ENCODE measurements at places on chromosomes 16 and 17.

- H3K27ac ChIP-seq = no peak overlapping the region
- no peaks in the 10 kb centered on the region for H3K36me3 ChIP-seq
- H3K4me3 ChIP-seq = no peak overlapping the region
- H3K27me3 ChIP-seq = peaks cover 3% of the 10 kb centered on the region
- peaks cover 10% of the 10 kb centered on the region for H3K4me1 ChIP-seq
Observed at GRCh38 chr16:14373406-14373805, 256.7 kb downstream of the PARN start.

DNA sequence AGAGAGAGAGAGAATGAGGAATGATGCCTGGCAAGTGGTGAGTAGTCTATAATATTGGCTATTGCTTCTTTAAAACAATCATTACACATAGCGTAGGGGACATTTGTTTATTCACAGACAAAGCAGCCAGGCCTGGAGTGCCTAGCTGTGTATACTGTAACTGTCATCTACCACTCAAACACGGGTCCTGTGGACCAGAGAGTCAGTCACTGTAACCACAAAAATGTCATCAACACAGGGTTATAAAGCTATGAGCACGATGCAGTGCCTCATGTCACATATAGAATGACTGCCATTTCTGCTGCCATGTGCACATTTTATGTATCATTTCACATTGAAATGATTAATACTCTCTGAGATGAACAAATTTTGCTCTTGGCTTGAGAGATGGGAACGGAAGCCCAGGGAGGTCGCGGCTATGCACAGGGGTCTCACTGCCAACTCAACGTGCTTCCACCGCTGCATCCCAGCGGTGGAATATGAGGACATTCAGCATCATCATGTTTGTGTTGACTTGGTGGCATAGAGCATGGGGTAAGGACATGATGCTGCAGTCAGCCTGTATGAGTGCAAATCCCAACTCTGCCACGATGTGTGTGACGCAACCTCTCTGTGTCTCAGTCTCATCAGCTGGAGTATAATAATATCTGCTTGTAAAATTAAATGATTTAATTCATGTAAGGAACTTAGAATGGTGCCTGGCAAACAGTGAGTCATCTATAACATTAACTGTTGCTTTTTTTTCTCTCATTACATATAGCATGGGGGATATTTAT, 3.3 kb downstream of the MT1H start:
- no peak overlapping the region for H3K4me3 ChIP-seq
- H3K27ac ChIP-seq = no peak overlapping the region
- DNase-seq = no peak
- H3K4me1 ChIP-seq = peaks cover 53% of the 10 kb centered on the region

DNA sequence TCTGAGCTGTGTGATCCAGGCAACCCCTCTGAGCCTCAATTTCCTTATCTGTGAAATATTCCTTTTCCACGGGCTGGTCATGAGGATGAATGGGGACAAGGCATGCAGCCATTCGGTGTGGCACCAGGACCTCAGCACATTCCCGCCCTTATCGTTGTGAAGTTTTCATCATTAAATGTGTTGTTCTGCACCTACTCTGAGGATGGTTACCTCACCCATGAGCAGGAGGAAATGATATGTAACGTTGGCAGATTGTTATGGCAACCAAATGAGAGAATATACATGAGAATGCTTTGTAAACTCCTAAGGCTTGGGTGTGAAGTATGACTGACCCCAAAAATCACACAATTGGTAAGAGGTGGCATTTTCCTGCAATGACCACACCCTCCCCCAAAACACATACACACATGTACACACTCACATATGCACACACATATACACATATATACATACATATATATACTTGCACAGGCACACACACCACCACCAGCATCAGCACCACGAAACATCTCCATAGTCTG, 39.5 kb downstream of the SMARCE1 start:
- peaks cover 8% of the 10 kb centered on the region for H3K36me3 ChIP-seq
- H3K4me1 ChIP-seq = peaks cover 98% of the 10 kb centered on the region
- no peaks in the 10 kb centered on the region for H3K27me3 ChIP-seq
- peak overlapping the region; percentile 86 for H3K27ac ChIP-seq

DNA sequence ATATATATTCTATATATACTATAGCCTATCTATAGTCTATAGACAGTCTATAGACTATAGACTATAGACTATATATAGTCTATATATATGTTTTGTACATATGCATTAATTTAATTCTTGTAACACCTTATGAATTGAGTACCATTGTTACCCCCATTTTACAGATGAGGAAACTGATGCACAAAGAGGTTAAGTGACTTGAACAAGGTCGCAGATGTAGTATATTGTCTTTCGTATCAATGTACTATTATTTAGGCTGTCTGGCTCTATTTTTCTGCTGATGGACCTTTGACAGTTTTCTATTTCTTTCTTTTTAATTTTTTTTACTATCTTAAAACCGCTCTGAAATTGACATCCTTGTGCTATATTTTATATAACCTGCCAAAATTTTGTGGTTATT, 14.6 kb downstream of the LRRC36 start:
- H3K27me3 ChIP-seq = peaks cover 12% of the 10 kb centered on the region
- no peak overlapping the region for H3K27ac ChIP-seq
- H3K4me3 ChIP-seq = no peak overlapping the region
- H3K4me1 ChIP-seq = no peaks in the 10 kb centered on the region
- no peak for DNase-seq

DNA sequence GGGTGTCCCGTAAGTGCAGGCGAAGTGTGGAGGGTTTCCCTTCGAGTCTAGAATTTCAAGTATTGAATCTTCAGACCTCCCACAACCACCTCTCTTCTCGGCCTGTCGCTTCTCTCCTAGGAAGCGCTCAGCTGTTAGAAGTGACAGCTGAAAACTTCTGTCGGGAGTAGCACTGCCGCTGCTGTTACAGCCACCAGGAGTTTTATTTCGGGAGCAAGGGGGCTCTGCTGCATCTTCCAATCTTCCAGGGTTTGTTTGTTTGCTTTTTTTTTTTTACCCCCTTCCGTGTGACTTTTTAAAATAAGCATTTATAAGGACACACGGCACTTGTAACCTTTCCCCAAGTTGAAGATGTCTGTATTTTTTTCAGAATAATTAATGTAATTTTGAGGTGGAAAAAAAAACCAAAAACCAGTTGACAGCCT, 767 bp downstream of the RPS6KB1 start:
- DNase-seq = no peak
- peak overlapping the region; percentile 98 for H3K27ac ChIP-seq

DNA sequence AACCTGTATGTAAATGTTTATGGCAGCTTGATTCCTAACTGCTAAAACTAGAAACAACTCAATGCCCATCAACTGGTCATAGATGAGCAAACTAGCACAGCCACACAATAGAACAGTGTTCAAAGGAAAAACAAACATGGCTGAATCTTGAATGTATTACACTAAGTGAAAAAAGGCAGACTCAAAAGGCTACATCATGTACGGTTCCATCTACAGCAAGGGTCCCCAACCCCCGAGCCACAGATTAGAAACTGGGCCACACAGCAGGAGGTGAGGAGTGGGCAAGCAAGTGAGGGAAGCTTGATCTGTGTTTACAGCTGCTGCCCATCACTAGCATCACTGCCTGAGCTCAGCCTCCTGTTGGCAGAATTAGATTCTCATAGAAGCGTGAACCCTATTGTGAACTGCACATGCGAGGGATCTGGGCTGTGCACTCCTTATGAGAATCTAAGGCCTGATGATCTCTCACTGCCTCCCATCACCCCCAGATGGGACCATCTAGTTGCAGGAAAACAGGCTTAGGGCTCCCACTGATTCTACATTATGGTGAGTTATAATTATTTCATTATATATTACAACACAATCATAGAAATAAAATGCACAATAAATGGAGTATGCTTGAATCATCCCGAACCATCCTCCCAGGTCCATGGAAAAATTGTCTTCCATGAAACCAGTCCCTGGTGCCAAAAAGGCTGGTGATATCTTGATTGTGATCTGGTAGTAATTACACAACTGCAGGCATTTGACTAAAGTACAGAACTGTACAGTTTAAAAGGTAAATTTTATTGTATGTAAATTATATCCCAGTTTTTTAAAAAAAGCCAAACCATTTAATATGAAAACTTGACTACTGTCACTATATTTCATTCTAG, 7.7 kb downstream of the CEP20 start:
- DNase-seq = no peak
- H3K4me3 ChIP-seq = no peak overlapping the region
- no peak overlapping the region for H3K27ac ChIP-seq
- peaks cover 5% of the 10 kb centered on the region for H3K4me1 ChIP-seq

- peak overlapping the region; percentile 17 for H3K4me3 ChIP-seq
- peak; percentile 87 for DNase-seq
- H3K4me1 ChIP-seq = peaks cover 17% of the 10 kb centered on the region
- peaks cover 15% of the 10 kb centered on the region for H3K27me3 ChIP-seq
Observed at GRCh38 chr17:65173284-65173793, 36.2 kb downstream of the RGS9 start.

- H3K4me3 ChIP-seq = no peak overlapping the region
- no peaks in the 10 kb centered on the region for H3K36me3 ChIP-seq
- peaks cover 13% of the 10 kb centered on the region for H3K4me1 ChIP-seq
- no peak for DNase-seq
- H3K27ac ChIP-seq = peak overlapping the region; percentile 52
Observed at GRCh38 chr17:14019186-14019956, 49.9 kb upstream of the COX10 start.

GRCh38 chr17:71975331-71975801, 145.5 kb upstream of the SOX9 start:
- no peaks in the 10 kb centered on the region for H3K27me3 ChIP-seq
- no peak overlapping the region for H3K4me3 ChIP-seq
- H3K4me1 ChIP-seq = no peaks in the 10 kb centered on the region
- DNase-seq = no peak
- H3K27ac ChIP-seq = no peak overlapping the region

- no peaks in the 10 kb centered on the region for H3K4me1 ChIP-seq
- H3K4me3 ChIP-seq = no peak overlapping the region
- no peaks in the 10 kb centered on the region for H3K36me3 ChIP-seq
- no peak overlapping the region for H3K27ac ChIP-seq
Observed at GRCh38 chr17:63247706-63248105, 198.4 kb downstream of the CYB561 start.

DNA sequence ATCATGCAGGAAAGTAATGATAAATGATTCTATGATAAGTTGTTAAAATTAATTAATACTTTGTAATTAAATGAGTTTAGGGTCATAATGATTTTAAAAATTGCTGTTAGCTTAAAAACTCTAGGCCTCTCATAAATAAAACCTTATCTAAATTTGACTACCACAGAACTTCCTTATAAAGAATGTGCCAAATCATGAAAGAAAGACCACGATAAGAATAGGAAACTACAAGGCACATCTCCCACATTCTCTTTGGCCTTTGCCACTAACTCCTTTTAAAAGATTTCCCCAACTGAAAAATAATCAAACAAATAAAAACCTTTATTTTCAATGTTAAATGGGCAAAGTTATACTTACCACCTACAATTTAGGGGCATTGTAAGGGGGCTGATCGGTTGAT, 164.6 kb upstream of the C17orf78 start:
- H3K36me3 ChIP-seq = peaks cover 12% of the 10 kb centered on the region
- DNase-seq = no peak
- no peak overlapping the region for H3K27ac ChIP-seq

Data from activated naive CD4-positive, alpha-beta T cell treated with anti-CD3 and anti-CD28 coated beads, Interleukin-2, amount 10 ng/mL, durations not matched to agents 7 days and 5 days (primary cell).